Breast epithelium (tissue), 4 donors: ENCODE measurements at places on chromosomes 11 and 22.

GRCh38 chr11:24496736-24497725 lies at the start of gene LUZP2:
TSS of gene LUZP2 (plus strand) at chr11:24497053.
- no peak for DNase-seq

DNA sequence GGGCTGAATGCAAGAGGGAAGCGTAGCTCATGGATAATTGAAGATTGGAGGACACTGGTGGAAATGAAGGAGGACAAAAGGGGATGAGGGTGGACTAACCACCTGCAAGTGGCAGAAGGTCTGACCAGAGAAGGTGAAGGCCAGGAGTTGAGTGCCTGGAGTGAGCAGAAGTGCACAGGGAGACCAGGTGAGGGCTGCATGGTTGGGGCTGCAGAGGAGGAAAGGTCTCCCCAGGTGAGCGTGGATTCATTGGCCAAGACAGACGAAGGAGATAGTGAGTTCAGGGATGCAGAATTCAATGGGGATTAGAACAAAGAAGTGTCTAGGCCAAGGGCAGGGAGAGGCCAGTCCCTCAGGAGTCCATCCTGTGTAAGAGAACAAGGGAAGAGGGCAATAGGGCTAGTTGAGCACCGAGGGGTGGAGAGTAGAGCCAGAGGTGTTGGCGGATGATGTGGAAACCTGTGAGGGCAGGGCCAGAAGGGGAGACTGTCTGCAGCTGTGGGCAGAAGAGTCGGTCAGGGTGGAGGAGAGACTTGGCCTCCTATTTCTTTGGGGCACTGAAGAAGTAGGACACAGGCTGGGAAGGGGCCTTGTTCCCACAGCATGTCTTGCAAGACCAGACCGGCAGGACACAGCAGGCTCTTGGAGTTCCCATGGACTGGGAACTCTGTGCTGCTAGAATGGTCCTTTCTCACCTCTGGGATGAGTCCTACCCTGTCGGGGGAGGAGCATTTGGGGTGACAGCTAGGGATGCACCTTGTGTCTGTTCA lies 6.7 kb downstream of the TRIM29 start:
- DNase-seq, result peak; percentile 22

DNA sequence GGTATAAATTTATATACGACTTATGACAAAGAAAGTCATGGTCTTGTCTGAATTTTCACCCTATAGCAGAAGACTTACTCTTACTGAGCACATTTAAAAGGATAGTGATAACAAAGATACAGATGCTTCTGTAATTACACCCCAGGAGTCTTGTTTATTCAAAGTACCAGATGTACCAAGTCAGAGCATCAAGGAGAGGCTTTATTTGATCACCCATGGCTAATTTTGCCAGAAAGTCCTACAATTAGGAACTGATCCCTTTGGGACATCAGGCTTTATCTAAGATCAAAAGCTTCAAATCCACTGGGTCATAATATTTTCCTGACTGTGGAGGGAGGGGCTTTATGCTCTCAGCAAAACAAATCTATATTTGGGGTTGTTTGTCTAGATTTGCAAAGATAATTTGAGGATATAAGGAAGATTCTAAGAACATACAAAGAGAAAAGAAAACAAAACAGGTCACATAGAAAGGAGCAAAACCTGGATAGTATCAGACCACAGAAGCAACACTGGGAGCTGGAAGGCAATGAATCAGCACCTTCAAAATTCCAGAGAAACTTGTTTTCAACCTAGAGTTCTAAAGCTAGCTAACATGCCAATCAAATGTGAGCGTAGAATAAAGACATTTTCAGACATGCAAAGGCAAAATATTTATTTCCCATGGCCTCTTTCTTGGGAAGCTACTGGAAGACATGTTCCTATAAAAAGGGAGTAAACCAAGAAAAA lies 124.8 kb upstream of the CSNK2A3 start:
- DNase-seq, result no peak

GRCh38 chr11:77046060-77046501 lies 11.9 kb downstream of the B3GNT6 start:
- DNase-seq, result no peak

DNA sequence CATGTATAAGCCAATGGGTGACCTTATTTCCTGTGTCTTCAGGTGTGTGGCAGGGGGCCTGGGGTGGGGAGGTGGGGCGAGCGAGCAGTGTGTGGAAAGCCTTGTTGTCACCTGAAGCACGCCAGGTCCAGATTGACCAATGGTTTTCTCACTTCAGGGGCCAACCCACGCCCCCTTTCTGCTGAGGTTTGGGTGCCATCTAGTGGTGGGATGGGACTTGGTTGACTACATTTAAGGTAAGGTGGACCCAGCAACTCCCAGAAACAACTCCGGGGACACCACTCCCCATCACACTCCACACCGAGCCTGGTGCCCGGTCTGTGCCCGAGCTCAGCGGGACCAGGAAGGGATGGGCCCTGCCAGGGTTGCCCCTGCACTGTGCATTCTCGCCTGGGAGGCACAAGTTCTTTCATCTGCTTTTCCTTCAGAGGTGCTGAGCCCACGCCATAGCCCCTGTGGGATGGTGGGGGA lies 40.0 kb downstream of the TPCN2 start:
- peak; percentile 72 for DNase-seq

GRCh38 chr11:17606233-17607082 lies 59.4 kb downstream of the OTOG start:
- no peak for DNase-seq

- no peak for DNase-seq
Measured at GRCh38 chr11:24963852-24964251, 467.0 kb downstream of the LUZP2 start.

- DNase-seq, result no peak
Measured at GRCh38 chr11:4884361-4884760, 2.7 kb downstream of the OR51T1 start.

- no peak for DNase-seq
Measured at GRCh38 chr11:47434011-47434786, 8.0 kb upstream of the PSMC3 start.

- no peak for DNase-seq
Measured at GRCh38 chr11:3738241-3738640, 59.1 kb downstream of the NUP98 start.

- no peak for DNase-seq
Measured at GRCh38 chr11:19196432-19196831, 5.4 kb downstream of the CSRP3 start.

GRCh38 chr11:27451244-27451965 lies 21.2 kb downstream of the LGR4 start:
- no peak for DNase-seq

DNA sequence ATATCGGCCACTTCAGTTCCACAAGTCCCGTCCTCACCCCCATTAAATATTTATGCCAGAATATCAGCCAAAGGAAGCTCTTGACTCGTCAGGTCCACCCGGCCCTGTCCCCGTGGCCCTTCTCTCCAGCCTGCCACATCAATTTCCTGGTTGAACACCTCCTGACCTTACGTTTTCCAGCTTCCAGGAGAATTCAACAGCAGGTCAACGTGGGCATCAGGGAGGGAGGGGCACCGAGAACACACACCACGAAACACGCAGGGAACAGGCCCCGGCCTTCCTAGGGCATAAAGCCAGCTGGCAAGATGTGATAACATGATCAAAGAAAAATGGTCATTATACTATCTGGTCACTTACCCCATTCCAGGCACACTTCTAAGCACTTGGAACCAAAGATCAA lies 15.3 kb downstream of the SULT4A1 start:
- DNase-seq, result no peak

DNA sequence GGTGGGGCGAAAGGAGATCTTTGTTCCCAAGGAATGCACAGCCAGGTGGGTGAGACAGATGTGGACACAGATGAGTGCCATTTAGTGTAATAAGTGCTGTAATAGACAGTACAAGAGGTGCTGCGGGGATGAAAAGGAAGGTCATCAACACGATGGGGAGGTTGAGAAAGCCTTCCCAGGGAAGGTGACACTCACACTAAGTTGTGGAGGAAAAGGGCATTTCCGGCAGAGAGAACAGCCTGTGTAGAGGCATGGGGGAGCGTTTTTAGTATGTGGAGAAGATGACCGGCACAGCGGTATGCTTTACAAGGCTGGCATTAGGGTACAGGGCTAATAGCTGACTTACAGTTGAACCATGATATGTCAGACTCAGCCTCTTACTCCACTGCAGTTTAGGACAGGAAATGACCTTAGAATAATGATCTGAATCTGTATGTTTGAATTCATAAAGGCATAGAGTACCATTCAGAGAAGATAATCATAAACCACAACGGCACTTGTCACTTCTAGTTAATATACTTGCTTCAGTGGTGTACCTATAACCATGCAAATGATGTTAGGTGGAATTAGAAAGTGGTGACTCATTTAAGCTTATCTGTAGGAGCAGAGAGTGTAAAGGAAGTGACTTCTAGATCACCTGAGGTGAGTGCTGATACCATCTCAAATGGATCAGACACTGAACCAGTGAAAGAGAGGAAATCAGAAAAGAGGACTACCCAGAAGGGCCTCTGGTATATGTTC lies 60.6 kb downstream of the FAM83F start:
- DNase-seq, result no peak

GRCh38 chr22:41932353-41932752 lies 5.7 kb upstream of the TNFRSF13C start:
- no peak for DNase-seq

- no peak for DNase-seq
Measured at GRCh38 chr11:78698612-78699011, 123.9 kb upstream of the NARS2 start.

DNA sequence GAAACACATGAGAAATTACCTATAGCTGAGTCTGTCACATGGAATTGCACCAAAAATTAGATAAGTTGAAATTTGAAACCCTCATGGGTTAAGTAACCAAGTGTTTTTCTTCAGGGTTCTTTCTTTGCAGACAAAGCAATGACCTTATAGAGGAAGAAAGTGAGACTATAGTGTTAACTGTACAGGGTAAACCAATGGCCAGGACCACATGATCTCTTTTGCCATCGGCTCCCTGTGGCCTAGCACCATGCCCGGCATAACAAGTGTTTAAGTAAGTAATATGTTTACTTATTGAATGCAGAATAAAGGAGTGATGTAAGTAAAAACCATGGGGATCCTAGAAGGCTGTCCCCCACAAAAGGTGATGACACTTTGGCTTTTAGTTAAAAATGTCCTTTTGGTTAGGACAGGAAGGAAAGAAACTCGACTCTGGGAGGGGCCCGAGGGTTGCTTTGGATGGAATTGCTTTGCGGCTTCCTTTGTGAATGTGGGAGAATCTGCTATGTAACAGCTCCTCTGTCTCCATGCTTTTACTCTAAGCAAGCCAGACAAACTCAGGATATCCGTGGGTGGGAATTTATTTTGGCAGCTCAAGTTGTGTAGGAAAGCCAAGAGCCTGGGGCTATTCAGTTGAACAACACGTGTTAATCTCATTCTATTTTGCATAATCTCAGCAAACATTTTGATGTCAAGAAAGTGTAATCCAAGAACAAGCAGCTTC lies 454.7 kb downstream of the INSC start:
- DNase-seq, result no peak
